Activated CD4-positive, alpha-beta T cell treated with anti-CD3 and anti-CD28 coated beads, Interleukin-2, Interleukin-4, amounts not matched to agents 100 ng/mL and 50 ng/mL, durations not matched to agents 16 hours and 8 hours (primary cell): ENCODE measurements at places on chromosomes 1 and 21.

- DNase-seq: peak; percentile 6
These were observed 96.9 kb upstream of the AKT3 start for GRCh38 chr1:243946946-243947345.

- no peak for DNase-seq
These were observed 99.3 kb upstream of the ESRRG start for GRCh38 chr1:216822480-216822879.

DNA sequence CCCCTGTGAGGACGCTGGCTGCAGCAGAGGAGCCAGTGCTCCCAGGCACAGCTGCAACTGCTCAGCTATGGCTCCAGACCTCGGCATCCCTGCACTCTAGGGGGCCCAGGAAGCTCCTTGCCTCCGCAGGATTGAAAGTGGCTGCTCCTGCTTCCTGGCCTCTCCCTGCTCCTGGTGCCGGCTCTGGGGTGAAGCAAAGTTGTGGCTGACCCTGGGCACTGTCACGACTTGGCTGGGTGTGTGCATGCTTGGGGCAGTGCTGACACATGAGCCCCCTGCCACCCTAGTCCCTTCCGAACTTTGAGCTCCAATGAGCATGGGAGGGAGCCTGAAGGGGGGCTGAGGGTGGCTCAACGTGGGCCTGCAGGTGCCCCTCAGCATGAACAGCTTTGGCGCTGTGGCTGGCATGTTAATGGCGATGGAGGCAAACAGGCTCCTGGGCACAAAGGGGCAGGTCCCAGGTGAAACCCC lies 1512.2 kb downstream of the KCNT2 start:
- no peak for DNase-seq

- no peak for DNase-seq
These were observed 200.6 kb downstream of the GRIK1 start for GRCh38 chr21:29739176-29739575.

DNA sequence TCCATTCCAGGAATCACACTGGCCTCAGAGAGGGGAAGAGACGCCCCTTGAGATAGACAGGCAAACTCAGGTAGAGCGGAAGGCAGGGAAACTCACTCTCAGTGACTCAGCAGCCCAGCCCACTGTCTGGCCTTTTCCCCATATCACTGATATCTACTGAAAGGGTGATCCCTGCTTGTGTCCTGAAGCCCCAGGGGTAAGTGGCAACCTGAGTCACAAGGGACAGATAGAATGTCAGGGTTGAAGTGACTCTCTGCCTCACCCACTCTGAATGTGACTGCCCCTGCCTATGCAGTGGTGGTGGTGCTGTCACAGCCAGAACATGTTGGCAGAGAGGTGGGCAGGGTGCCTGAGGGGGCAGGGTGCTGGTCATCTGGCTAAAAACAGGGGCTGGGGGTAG lies 157.5 kb upstream of the FGGY start:
- no peak for DNase-seq

- no peak for DNase-seq
These were observed 119.2 kb downstream of the SMYD2 start for GRCh38 chr1:214400131-214400530.

- no peak for DNase-seq
These were observed 23.0 kb downstream of the TATDN3 start for GRCh38 chr1:212814537-212815334.

DNA sequence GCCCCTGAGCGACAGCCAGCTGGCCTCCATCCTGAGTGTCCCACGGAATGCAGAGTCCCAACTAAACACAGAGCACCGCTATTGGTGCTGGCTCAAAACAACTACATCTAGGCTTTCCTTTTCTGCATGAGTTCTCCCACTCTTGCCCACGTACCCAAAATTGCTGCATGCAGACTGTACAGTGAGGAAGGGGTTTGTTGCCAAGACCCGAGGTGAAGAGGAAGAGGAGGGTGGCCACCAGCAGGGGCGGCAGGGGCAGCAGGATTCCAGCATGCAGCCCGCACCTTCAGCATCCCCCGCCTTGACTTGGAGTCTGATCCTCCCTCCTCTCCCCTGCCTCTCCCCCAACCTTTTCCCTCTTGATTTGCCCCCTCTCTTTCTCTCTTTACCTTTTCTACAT lies 8.0 kb downstream of the S100A9 start:
- no peak for DNase-seq

DNA sequence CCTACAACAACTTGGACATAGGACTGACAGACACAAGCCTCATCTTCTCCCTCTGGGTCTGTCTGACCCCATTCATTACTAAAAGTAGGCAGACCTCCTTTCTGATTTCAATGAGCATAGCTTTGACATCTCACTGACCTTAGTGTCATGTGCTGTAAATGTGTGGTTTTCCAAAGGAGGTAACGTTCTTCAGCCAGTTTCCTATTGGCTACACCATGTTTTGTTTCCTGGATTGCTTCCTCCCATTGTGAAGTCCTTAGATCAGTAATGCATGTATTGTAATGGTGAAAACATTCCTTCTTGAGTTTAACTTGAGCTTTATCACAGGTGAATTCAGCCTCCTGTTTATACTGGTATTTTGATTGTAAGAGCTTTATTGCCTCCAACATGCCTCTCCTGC lies 20.6 kb downstream of the STXBP3 start:
- no peak for DNase-seq

DNA sequence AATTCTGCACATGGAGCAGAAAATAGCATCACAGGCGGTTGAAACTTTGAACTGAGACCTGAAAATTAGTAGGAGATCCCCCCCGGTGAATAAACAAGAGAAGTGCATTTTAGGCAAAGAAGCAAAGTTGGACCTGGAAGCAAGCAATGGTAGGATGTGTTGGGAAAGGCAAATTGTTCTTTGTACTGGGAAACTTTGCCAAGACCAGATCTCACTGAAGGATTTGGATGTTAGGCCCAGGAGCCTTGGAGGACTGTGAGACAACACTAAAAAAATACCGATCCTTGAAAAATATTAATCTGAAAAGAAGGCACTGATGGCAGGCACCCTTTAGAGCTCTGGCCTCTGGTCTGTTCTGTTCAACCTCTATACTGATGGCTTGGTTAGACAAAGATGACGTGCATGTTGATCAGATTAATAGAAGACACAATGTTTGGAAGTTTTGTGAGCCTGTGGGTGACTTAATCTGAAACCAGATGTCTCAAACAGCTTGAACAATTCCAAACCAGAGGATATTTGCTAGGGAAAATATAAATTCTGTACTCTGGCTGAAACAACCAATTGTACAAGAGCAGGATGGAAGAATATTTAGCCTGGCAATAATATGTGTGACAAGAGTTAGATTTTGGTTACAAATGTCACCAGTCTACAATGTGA lies 108.4 kb downstream of the ROR1 start:
- no peak for DNase-seq

- DNase-seq: no peak
These were observed 37.5 kb upstream of the ANGPTL1 start for GRCh38 chr1:178908358-178908757.

DNA sequence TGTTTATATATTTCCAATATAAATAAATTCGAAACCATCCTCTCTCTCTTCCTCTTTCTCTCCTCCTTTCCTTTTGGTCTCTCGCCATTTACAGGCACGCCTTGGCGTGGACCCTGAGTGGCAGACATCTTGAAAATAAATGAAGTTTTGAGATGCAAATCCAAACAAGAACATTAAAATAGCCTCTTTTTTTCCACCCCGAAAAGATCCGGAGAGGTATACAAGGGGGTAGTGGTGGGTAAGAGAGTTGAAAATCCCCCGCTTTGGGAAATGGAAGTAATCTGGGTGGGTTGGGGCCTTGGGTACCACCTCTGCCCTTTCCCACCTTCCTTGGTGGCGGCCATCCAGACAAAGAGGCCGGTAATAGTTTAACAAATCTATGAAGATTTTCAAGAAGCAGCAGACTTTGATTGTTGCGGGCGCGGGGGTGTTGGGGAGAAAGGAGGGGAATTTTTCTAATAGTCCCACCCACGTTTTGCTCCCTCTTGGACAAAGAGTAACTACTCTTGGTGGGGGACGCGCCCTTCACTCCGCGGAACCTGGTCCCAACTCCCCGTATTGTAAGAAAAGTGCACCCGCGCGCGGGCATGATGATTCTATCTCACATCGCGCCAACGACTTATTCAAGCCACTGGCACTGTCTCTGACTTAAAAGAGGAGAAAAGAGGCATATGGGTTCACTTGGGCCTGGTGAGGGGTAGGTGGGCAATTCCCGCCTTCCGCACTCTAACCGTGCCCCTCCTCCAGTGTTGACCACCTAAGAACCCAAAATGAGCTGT lies 4.0 kb upstream of the FOXD3 start:
- no peak for DNase-seq

- DNase-seq: no peak
These were observed 71.4 kb downstream of the SLC44A5 start for GRCh38 chr1:75539230-75540116.

DNA sequence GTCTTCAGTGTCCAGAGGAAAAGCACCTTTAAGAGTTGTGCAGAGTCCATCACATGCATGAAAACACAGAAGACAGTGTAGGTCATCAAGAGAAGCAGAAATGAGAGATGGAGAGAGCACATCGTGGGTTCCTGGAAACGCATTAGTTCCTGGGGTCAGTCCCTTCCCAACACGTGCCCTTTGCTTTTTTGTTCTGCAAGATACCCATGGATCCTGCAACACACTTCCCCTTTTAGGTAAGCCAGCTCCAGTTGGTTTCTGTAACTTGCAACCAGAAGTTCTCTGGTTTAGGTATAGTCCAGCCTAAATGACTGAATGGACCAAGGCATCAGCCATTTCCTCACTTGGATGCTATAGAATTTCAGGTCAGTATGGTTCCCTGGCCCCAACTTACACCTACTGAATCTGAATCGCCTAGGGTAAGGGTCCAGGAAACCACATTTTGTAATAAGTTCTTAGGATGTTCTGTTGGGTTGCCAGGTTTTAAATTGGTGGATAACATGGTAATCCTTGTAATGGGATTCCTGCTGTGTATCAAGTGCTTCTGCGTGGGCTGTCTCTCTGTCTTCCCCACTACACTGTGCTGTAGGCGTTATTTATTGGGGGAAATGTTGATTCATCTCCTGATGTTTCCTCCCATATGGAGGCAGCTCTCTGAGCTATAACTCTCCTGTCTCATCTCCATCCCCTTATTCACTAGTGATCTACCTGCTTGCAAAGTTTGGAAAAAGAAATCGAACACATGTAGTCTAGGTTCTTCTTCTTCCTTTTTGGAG lies 230.6 kb downstream of the TNR start:
- DNase-seq: no peak

- no peak for DNase-seq
These were observed 503.6 kb downstream of the MRPL39 start for GRCh38 chr21:25103500-25104207.

DNA sequence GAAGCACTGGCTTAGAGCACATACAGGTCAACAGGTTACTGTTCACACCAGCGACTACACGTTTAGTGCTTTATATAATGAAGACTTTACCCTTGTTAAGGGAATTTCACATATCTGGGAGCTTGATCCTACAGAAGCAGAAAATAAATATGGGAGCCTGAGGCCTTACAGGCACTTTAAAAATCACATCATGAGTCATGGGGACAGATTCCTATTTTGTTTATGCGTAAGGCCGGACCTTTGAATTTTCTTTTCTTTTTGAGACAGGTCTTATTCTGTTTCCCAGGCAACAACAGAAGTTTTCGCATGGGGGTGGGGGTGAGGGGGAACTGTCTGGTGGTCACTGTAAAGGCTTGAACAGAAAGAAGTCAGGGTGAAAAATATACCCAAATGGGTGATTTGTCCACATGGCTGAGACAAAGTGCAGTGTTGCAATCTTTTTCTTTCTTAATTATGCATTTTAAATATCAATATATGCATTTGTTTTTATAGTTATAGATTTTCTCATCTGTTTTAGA lies 276.7 kb downstream of the KCNH1 start:
- no peak for DNase-seq

DNA sequence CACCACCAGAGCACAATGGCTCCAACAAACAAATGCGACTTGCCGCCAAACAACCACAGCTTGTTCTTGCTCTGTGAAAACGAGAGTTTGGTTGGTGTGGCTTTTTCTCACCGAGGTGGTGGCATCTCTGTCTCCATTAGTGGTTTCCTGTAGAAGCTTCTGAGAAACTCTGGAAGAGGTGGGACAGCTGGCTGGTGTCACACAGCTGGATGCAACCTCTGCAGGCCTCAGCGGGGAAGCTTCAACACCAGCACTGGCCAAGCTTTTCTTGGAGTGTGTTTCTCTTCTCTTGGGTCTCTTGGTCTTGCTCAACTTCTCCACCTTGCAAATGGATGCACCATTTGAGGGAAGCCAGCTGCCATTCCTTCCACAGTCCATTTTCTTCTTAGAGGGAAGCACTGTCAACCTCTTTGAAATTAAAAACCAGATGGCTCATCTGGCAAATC lies 124.8 kb downstream of the KCNN3 start:
- peak; percentile 86 for DNase-seq
